ENCODE measurements at places on chromosomes 3 and 15.

GRCh38 chr3:112671930-112672715 lies 31.2 kb upstream of the CCDC80 start:
- DNase-seq = peak; percentile 94

- DNase-seq = no peak
Observed at GRCh38 chr3:110327870-110328269, 743.7 kb upstream of the NECTIN3 start.

- DNase-seq = no peak
Observed at GRCh38 chr15:75367006-75367405, 1.4 kb downstream of the MAN2C1 start.

- DNase-seq = no peak
Observed at GRCh38 chr3:10395196-10395595, 74.3 kb upstream of the SEC13 start.

DNA sequence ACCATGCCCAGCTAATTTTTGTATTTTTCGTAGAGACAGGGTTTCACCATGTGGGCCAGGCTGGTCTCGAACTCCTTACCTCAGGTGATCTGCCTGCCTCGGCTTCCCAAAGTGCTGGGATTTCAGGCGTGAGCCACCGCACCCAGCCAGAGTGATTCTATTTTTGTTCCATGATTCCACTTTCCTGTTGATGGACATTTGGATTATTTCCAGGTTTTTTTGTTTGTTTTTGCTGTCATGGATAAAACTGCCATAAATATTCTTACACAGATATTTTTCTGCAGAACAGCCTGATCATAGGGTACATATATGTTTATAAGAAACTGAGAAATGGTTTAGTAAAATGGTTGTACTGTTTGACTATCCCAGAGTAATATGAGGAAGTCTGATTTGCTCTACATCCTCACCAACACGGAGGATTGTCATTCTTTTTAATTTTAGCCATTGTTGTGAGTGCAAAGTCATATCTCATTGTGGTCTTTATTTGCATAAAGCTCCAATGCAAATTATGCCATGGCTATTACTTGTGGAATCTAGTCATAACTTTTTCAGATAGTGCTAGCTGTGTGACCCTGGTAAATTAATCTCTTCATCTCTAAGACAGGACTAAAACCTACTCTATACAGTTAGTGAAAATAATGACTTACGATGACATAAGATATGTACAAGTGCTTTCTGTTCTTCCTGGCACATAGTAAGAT lies 42.7 kb downstream of the MAP6D1 start:
- no peak for DNase-seq

GRCh38 chr3:122964811-122965210 lies 62.8 kb downstream of the SEMA5B start:
- no peak for DNase-seq

DNA sequence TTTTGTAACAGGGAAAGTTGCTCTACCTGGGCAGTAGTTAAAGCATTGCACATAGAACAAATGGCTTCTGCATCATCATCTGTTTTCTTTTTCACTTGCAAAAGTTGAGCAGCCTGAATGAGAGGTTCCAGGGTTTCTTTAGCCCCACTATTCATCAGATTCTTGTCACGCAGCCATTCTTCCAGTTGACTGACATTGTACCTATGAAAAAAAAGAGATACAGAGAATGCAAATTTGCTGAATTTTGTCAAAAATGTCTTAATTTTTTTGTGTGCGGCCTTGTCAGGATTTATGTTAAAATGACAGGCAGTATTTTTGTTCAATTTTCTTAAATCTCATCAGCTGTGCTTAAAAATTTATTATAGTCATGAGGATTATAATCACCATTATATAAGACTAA lies 21.4 kb upstream of the MYO5C start:
- DNase-seq = no peak

GRCh38 chr3:27639271-27639670 lies 82.9 kb downstream of the EOMES start:
- DNase-seq = no peak

- DNase-seq = no peak
Observed at GRCh38 chr3:186896875-186897274, 33.5 kb upstream of the ST6GAL1 start.

DNA sequence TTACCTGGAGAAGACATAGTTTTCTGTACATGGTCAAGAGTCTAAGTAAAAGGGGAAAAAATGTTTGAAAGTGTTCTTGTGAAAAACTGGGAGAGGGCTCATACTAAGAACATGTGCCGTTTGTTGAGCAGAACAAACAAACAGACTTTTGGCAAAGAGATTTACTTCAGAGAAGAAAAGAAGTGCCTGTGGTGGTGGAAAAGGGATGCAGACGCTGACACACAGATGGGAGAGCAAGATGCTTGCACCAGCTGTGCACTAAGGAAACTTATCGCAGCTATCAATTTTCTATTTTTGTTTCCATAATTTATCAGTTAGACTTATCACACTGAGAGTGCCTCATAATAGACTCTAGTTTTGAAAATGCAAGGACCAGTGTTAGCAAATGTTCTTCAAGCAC lies 259.6 kb upstream of the PDZRN3 start:
- no peak for DNase-seq

DNA sequence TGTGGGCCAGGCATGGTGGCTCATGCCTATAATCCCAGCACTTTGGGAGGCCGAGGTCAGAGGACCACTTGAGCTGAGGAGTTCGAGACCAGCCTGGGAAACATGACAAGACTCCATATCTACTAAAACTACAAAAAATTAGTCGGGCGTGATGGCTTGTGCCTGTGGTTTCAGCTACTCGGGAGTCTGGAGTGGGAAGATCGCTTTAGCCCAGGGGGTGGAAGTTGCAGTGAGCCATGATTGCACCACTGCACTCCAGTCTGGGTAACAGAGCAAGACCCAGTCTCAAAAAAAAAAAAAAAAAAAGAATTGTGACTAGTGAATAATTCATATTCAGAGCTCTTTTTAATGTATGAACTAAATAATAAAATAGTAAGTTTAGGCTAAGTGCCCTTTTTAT lies 87.8 kb upstream of the TSEN2 start:
- DNase-seq = no peak

DNA sequence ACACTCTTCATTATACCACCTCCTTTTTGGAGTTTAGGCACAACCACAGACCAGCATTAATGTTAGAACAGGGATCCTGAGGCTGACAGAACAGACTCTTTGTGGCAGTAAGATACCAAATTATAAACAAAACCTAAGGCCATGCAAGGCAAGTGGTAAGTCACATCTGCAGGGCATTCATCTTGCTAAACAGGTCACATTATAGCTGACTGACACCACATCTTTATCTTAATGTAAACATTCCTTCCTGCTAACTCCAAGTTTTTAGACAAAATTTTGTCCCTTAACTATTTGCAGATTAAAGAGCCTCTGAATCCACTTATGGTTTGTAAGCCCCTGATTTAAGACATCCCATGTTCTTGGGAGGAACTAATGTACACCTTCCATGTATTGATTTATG lies 500.6 kb downstream of the PYDC2 start:
- DNase-seq = no peak

GRCh38 chr3:67377299-67377698 lies 277.1 kb downstream of the SUCLG2 start:
- DNase-seq = no peak

DNA sequence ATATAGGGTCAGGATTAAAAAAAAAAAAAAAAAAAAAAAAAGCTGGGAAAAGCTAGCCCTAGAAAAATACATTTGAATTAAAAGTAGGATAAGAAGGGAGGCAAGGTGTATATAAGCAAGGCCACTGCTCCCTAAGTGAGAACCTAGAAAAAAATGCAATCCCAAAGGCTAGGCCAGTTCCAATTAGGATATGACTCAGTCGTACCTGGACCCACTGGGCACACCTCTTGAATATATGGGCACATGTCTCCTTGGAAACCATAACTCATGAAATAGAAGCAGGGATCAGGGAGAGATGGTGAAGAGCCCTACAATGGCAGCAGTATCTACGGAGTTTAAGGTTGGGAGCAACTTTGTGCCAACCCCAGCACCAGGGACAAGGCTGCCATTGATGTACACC lies 314.1 kb upstream of the IL12A start:
- DNase-seq = no peak

DNA sequence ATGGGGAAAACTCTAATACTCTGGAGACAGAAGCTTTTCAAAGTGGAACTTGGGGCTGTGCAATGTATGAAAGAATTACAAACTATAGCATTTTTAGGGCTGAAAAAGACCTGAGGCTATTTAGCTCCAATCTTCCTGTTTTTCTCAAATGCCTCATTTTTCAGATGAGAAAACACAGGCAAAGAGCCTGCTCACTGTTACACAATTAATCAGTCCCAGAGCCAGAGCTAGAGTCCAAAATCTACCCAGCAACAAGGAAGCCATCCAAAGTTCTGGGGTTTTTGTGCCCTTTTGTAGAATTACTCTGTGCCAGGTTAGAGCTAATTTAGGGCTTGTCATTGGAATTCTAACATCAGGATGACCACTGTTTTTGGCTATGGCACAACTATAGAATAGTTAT lies 45.5 kb downstream of the GPR149 start:
- DNase-seq = no peak

GRCh38 chr15:61511756-61512155 lies 282.7 kb upstream of the RORA start:
- no peak for DNase-seq

GRCh38 chr3:100978011-100978659 lies 15.1 kb downstream of the ABI3BP start:
- no peak for DNase-seq

DNA sequence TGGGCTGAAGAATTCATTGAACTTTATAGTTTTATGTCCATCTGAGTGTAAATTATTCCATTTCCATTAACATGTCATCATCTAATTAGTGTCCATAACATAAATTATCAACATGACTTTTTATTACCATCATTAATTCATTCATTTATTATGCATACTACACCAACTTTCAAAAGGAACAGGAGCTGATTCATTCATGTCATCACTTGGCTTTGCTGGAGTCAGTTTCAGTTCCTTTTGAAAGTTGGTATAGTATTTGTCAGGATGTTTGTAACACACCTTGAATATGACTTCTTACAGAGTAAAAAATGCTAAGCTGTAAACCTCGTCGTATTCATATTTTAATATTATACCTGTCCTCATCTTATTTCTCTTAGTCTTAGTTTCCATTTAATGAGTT lies 298.0 kb upstream of the RBMS3 start:
- no peak for DNase-seq

DNA sequence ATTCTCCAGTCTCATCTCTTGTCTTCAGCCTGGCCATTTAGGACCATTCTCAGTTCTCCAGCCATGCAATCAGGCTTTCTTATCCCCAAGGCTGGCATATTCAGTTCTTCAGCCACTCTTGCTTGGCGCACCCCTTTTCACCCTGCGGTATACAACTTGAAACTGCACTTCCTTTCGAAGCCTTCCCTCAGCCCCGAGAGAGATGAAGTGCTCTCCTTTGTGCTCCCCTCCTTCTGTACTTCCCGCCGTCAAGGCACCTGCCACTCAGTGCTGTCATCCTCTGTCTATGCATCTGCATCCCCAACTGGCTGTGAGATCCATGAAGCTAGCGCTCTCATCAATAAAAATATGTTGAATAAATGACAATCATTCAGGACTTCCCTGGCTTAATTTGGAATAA lies 45.7 kb downstream of the MORC1 start:
- DNase-seq = no peak

DNA sequence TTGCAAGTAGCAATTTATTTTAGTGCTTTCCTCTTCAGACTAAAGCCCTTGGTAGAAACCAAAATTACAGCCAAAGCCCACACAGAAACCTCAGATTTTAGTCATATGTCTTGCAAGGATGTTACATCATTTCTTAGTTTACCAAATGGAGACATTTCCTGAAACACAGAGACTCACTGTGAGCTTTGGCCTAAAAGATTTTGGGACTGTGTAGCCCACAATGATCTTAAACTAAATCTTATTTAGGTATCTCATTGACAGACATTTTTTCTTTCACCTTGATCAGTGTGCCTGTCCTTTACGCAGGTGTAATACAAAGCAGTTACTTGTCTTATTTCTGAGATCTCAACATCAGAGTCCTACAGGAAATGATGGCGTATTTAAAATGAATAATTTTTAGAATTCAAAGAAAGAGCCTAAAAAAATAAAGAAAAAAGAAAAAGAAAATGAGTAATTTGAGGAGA lies 27.8 kb upstream of the AP4E1 start:
- DNase-seq = peak; percentile 45

- no peak for DNase-seq
Observed at GRCh38 chr3:107727102-107727501, 204.3 kb downstream of the BBX start.

DNA sequence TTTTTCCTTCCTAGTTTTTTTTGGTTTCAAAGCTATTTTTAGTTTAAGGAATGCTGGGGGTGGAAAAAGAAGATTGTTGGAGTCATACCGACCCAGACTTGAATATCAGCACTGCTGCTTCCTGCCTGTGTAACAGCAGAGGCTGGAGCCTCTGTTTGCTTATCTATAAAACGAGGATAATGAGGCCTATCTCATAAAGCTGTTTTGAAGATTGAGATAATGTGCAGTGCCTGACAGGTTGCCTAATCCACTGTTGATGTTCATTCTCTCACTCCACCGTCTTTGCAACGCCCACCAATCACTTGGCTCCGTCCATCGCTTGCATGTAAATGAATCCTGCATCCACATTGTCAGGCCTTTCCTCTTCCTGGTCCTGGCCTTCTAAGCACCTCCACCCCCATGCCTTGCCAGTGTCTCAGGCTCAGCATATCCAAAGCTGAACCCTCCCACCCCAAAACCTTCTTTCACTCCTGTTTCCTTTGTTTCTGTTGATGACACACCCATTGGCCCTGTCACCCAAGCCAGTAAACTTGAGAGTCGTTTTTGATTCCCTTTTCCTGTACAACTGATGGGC lies 94.9 kb downstream of the MEX3B start:
- DNase-seq = no peak

- no peak for DNase-seq
Observed at GRCh38 chr3:172604895-172605646, 81.8 kb upstream of the TNFSF10 start.

GRCh38 chr3:37492977-37493471 lies 318.6 kb upstream of the LRRFIP2 start:
- DNase-seq = peak; percentile 30

DNA sequence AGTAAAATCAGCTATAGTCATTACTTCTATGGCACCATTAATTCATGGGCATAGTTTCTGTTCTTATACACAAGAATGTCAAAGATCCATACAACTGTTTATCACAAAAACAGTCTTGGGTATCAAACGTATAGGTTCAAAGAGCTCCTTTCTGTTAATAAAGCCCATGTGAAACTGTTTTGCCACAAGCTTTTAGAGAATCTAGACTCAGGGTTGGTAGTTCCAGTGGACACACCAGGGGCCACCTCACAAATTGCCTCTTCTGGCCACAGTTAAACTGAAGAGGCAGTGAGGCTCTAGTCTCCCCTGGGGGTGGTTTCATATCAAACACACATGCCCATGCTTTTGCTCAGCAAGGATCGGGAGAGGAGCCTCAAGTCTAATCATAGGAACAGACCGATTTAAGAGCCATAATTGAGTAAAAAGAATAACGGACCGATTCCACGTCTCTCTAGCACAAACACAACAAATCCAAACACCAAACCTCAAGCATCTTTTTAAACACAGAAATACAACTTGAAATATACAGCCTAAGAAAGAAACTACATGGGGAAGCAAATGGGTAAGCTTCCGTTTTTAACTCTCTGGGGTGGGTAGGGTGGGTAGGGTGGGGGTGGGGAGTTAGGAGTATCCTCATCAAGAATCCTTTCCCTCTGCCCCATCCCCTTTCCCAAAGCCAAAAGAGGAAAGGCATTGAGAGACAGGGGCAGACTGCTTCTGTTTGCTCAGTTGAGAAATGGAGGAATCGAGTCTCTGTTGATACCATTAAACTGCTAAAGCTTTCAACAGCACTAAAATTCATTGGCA lies 443.3 kb downstream of the MAGI1 start:
- no peak for DNase-seq

GRCh38 chr3:89165636-89166263 lies 58.3 kb downstream of the EPHA3 start:
- DNase-seq = no peak

- peak; percentile 10 for DNase-seq
Observed at GRCh38 chr15:35252351-35252865, 167.3 kb upstream of the NANOGP8 start.
